Esophagus (tissue), 2 donors: ENCODE measurements at places on chromosomes 12 and 14. TPM values are rescaled to one million over a fixed set of nuclear protein-coding genes. Genes with fewer than 3 reads are reported as not detected.

Gene AICDA
- polyA plus RNA-seq, result not detected

Gene SCFD1
- 41.5 TPM for polyA plus RNA-seq

Gene BIN2
- 2.4 TPM for polyA plus RNA-seq

Gene LIN7A
- polyA plus RNA-seq, result 0.15 TPM

Gene IRAK3
- 0.76 TPM for polyA plus RNA-seq

Gene CBLN3
- 0.75 TPM for polyA plus RNA-seq

Gene HCAR2
- polyA plus RNA-seq, result 35.6 TPM

Gene CCDC177
- 0.01 TPM for polyA plus RNA-seq

Gene SEL1L
- 6.1 TPM for polyA plus RNA-seq

Gene VDR
- 10.8 TPM for polyA plus RNA-seq

Gene RPS6KA5
- polyA plus RNA-seq, result 0.83 TPM

Gene ASCL1
- polyA plus RNA-seq, result not detected

Gene NANOG
- 0.02 TPM for polyA plus RNA-seq

Gene AQP2
- not detected for polyA plus RNA-seq

Gene KRT6A
- polyA plus RNA-seq, result 945 TPM

Gene FOXN4
- polyA plus RNA-seq, result not detected

Gene PZP
- polyA plus RNA-seq, result 0.06 TPM

Gene BICDL1
- 34.5 TPM for polyA plus RNA-seq

Gene KCNK13
- 0.06 TPM for polyA plus RNA-seq

Gene INHBC
- 0.01 TPM for polyA plus RNA-seq

Gene MYO1H
- polyA plus RNA-seq, result 0.62 TPM

Gene SLC25A21
- 0.53 TPM for polyA plus RNA-seq

Gene PSMC1
- polyA plus RNA-seq, result 135 TPM

Gene RD3L
- not detected for polyA plus RNA-seq

Gene FOXG1
- 0.10 TPM for polyA plus RNA-seq

Gene RIMBP2
- polyA plus RNA-seq, result 0.69 TPM

Gene PTPRB
- polyA plus RNA-seq, result 1.6 TPM

Gene CDH24
- polyA plus RNA-seq, result 4.2 TPM

Gene CLEC6A
- not detected for polyA plus RNA-seq

Gene GDF3
- polyA plus RNA-seq, result not detected

Gene NABP2
- 19.1 TPM for polyA plus RNA-seq

Gene SLC7A7
- 1.5 TPM for polyA plus RNA-seq

Gene TOGARAM1
- polyA plus RNA-seq, result 3.1 TPM

Gene ESPL1
- 43.8 TPM for polyA plus RNA-seq

Gene OR4N5
- polyA plus RNA-seq, result not detected

Gene ARHGEF25
- 20.8 TPM for polyA plus RNA-seq

Gene PLCZ1
- polyA plus RNA-seq, result not detected

Gene WNT1
- polyA plus RNA-seq, result 0.05 TPM

Gene TPH2
- not detected for polyA plus RNA-seq

Gene OR6C70
- polyA plus RNA-seq, result not detected

Gene PA2G4
- 103 TPM for polyA plus RNA-seq

Gene RNASE3
- polyA plus RNA-seq, result not detected

Gene POTEG
- polyA plus RNA-seq, result not detected

Gene KRT71
- not detected for polyA plus RNA-seq

Gene ETFBKMT
- 0.84 TPM for polyA plus RNA-seq

Gene CCNB1IP1
- polyA plus RNA-seq, result 31.6 TPM

Gene ZDHHC22
- polyA plus RNA-seq, result not detected

Gene TSPAN8
- polyA plus RNA-seq, result 0.78 TPM

Gene ENDOU
- polyA plus RNA-seq, result 139 TPM

Gene OR6C2
- 0.02 TPM for polyA plus RNA-seq

Gene CLMN
- polyA plus RNA-seq, result 2.3 TPM

Gene KIAA0586
- polyA plus RNA-seq, result 3.9 TPM

Gene STXBP6
- polyA plus RNA-seq, result 2.2 TPM

Gene TRPV4
- polyA plus RNA-seq, result 10.7 TPM

Gene TMEM52B
- polyA plus RNA-seq, result 0.04 TPM

Gene MLEC
- 15.7 TPM for polyA plus RNA-seq

Gene SERPINA10
- not detected for polyA plus RNA-seq

Gene ALDH1L2
- polyA plus RNA-seq, result 0.10 TPM
